ENCODE measurements at places on chromosomes 6 and 20.

DNA sequence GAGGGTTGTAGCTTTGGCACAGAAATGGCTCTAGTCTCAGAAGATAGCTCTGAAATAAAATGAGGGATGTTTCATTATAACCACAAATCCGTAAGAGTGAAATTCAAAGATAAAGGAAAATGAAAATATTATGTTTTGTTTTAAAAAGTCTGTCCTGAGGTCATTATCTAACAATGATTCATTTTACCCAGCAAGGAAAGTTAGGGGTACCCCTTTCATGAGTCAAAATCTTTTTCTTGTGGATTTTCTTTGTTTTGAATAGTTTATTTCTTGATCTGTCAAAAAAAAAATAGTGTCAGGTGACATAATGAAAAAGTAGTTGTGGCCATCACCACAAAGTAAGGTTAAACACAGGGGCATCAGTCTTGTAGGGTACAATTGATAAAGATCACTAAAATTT lies 59.7 kb upstream of the MYB start:
- DNase-seq, result no peak

- peak; percentile 81 for DNase-seq
Observed at GRCh38 chr6:137717074-137718073, 149.7 kb upstream of the TNFAIP3 start.

- DNase-seq, result no peak
Observed at GRCh38 chr6:149086363-149086762, 231.1 kb upstream of the TAB2 start.

DNA sequence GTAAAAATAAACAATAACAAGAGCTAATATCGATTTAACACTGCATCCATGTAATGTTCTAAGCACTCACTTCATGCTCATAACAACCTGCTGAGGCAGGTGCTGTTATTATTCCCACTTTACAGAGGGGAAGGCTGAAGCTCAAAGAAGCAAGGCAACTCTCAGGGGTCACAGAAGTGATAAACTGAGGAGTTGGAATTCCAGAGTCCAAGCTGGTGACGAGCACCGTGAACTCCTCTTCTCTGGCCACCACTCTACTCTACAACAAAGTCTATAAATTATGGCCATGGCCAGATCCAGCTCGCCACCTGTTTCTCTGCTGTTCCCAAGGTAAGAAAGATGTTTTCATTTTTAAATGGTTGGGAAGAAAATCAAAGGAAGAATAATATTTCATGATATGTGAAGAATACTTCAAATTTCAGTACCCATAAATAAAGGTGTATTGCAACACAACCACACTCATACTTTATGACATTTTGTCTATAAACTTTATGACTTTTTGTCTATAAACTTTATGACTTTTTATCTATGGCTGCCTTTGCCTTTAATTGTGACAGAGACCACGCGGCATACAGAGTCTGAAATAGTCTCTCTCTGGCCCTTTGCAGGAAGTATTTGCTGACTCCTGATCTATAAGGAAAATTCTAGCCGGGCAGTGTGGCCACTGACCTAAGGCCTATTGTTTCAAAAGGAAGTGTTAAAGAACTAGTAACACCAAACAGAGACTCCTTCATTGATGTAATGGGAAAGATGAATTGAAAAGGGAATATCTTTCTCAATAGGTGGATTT lies 113.2 kb upstream of the KCNG1 start:
- no peak for DNase-seq

GRCh38 chr6:142301651-142302391 lies at the start of gene ADGRG6:
ADGRG6 (plus strand) TSS chr6:142302007; CDS start chr6:142302330, 323 bp downstream.
- DNase-seq, result no peak

DNA sequence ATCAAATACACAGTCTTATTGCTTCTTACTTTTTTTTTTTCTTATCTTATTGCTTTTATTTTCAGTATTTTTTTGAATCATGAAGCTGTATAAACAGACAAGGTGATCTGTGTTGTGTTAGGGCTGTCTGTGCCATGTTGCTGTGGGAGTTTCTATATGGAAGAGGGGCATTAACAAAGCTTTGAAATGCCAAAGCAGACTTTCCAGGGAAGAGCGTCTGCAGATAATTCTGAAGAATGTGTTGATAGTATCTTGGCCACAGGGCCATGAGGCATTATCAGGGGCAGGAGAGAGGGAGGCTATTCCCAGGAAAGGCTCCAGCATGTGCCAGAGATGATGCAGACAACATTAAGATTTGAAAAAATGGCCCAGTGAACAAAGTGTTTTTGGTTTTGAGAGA lies 354.5 kb downstream of the UTRN start:
- no peak for DNase-seq

DNA sequence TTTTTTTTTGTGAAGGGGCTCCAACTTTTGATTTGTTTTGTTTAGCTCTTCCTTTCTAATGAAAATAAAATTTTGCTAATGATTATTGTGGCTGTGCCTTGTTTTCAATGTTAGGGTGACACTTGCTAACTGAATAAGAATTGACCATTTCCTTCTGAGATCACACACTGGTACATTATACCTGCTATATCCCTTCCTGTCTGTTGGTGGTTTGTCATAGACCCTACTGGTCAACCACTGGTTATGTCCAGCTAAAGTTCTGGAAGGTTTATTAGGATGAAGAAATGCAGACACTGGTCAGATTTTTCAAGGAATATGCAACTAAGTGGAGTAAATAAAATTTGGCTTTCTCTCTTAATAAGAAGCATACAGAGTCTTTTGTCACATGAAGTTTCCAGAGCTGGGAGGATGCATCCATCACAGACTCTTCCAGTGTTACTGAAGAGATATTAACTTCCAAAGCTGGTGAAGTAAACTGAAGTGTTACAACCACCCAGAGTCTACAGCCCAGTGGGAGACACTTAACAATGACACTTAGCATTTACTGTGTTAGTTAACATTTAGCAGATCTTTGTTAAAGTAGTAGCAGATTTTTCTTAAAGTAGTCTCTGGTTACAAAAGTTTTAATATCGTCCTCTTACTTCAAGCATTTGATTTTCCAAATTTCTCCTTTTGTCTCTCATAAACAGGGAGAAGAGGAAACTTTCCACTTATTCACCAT lies 19.7 kb upstream of the CALHM5 start:
- no peak for DNase-seq

DNA sequence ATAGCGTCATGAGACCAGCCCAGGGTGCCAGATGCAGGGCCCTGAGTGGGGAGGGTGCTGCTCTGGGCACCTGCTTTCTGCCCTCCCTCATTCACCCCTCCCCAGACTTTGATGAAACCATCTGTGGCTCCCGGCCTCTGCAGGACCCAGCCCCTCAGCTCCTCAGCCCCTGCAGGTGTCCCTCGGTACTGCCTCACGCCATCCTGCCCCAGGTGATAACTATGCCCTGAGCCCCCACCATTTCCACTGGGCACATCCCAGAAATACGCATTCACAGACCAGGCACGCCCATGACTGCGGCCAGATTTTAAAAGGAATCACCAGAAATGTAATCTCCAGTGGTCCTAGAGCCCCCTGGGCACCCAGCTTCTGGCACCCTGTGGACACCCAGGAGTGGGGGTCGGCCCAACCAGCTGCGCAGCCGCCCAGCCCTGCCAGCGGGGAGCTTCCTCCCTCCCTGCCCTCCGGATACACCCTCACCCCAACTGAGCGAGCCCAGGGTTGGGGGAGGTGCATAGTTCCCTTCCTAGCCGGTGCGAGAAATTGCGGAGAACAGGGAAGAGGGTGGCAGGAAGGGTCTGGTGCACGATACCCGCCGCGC lies 615 bp upstream of the NTSR1 start:
- DNase-seq, result no peak
